NCI-H1436 (cell line): ENCODE measurements at places on chromosomes 6 and 20.

DNA sequence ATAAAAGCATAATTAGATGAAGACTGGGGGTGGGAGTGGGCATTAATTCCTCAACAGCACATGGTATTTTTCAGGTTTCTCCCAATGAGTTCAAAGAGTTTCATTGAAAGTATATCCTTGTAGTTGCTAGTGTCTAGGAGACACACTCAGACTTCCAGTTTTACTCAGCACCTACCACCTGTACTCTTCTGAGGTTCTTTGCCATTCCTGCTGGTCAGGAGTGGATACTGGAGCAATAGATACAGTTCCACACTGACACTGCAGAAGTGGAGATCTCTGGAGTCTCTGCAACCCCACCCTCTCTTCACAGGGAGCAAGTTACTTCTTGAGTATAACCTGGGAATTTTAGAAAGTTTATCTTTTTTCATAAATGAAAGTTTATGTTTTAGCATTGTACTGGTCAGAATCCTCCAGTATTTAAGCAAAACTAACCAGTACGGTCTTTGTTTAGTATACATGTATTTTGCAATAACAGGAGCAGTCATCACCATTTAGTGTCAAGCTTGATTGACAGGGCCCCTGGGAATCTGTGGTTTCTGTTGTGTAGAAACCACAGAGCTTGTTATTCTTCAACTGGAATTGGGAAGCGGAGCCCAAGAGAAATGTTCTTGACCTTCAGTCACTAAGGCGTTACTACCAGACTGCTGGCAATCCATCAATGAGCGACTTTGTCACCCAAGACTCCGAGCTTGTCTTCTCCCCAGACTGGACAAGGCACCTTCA lies 148.1 kb downstream of the ZDHHC14 start:
- DNase-seq: peak; percentile 52

DNA sequence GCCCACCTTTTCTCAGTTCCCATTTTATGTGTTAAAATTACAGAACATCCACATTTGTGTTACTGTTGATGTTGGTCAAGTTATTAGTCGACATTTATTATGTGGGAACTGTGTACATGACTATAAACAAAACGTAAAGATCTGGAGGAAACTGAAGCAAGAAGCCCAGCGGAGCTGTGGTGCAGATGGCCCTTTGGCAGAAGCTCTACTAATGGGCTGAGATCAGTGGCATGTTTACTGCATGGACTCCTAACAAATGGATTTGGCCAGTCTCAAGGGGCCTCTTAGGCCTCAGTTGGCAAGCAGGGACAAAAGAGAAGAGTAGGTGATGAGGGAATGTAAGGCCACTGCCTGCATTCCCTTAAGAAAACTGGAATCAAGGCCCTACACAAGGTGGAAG lies 282.1 kb upstream of the TCF21 start:
- DNase-seq: no peak

- DNase-seq: no peak
Observed at GRCh38 chr6:146041282-146041681, 12.4 kb downstream of the GRM1 start.

- no peak for DNase-seq
Observed at GRCh38 chr20:11229772-11230171, 556.0 kb upstream of the JAG1 start.

- DNase-seq: no peak
Observed at GRCh38 chr6:54107470-54108090, 3.7 kb upstream of the MLIP start.

DNA sequence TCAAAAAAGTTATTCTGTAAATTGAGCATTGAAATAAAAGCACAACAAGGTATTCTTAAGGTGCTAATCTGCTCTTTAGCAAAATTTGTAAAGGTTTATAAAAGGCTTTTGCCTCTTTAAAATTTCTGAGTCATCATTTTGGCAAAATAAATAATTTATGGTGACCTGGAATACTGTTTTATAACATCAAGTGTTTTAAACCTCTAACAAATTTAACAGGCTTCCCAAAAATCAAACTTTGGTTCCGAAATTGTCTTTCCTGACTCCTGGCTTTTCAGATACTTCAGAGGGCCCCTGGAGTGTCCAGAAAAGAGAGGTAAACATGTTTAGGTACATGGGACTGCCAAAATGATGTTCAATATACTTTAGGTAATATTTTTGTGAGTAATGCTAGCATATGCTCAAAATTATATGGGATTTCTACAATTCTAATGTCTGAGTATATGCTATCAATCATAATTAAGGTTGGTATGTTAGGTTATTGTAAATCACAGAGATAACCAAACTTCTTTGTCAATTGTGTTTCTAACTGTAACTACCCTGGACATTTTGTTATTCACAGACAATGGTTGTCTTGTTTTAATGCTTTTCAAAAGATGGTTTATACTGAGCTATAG lies 160.3 kb upstream of the OLIG3 start:
- DNase-seq: no peak

DNA sequence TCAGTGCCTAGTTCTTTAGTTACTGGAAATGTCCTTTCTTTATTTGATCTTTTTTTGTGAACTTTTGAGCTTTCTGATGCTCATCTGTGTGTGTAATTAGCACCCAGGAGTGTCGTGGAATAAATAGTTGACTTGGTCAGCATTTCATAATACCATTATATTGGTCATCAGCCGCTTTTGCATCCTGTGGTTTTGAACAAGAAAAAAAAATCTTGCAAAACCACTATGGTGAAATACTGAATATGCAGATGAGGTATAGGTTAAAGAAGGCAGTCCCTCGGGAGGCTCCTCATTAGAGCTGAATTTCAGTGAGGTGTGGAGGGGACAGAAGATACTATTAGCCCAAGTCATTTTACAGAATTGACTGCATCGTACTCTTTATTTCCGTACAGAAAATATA lies 90.1 kb downstream of the FOXO3 start:
- DNase-seq: no peak

DNA sequence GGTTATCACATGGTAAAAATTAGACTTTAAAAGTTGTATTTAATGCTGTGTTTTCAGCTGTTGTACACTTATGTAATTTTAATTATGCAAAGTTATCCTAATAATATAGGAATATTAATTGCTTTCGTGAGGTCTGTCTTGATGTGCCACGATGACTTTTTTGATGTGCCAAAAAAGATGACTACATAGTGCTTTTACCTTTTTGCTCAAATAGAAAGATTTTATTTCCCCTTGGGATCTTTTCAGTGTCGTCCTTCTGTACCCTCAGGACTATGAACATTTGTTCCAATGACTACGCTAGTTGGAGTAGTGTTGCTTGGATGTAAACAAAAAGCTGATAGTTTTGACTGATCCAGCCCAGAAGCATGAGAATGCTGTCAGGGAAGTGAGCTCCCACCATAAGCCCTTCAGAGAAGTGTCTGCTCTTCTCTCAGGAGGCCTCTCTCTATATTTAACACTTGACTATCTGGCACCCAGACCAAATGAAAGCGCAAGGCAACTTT lies 1.2 kb upstream of the CD164 start:
- DNase-seq: no peak

DNA sequence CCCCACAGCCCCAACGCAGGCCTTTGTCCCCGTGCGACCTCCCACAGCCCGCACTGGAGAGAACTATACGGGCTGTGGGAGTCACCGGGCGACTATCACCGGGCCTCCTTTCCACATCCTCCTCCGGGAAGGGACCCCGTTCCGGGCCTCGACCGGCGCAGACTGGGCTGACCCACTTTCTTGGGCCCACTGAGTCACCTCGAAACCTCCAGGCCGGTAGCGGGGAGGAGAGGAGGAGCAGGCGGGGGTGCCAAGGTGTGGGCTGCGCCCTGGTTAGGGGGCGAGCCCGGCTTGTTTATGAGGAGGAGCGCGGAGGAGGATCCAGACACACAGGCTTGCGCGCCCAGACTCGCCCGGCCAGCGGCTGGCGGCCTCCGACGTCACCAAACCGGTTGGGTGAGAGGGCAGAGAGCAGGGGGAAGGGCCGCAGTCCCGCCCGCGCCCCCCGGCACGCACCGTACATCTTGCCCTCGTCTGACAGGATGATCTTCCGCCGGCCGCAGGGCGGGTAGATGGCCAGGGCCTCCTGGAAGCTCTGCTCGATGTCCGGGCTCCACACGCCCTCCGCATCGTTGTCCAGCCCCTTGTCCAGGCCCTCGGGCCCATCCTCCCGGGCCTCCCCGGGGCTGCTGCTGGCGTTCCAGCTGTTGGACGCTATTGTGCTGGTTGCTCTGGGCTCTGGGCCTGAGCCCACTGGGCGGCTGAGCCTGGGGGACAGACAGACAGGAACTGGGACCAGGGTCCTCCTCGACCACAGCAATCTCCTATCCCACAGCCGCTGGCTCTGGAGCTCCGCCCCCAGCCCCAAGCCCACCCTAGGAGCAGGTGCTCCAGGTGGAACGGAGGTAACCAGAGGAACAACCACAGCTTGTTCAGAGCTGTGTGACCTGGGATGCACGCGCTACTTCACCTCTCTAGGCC lies 10.6 kb downstream of the TEAD3 start:
- DNase-seq: no peak

DNA sequence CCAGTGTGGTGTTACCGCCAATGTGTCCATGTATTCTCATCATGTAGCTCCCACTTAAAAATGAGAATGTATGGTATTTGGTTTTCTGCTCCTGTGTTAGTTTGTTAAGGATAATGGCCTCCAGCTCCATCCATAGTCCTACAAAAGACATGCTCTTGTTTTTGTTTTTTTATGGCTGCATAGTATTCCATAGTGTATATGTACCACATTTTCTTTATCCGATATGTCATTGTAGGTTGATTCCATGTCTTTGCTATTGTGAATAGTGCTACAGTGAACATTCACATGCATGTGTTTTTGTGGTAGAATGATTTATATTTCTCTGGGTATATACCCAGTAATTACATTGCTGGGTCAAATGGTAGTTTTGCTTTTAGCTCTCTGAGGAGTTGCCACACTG lies 207.2 kb downstream of the CDKAL1 start:
- no peak for DNase-seq

- DNase-seq: no peak
Observed at GRCh38 chr6:117326396-117326795, 61.0 kb downstream of the VGLL2 start.

- DNase-seq: no peak
Observed at GRCh38 chr6:135568379-135568778, 70.8 kb upstream of the AHI1 start.

- DNase-seq: no peak
Observed at GRCh38 chr20:50297498-50298376, 107.1 kb downstream of the CEBPB start.

DNA sequence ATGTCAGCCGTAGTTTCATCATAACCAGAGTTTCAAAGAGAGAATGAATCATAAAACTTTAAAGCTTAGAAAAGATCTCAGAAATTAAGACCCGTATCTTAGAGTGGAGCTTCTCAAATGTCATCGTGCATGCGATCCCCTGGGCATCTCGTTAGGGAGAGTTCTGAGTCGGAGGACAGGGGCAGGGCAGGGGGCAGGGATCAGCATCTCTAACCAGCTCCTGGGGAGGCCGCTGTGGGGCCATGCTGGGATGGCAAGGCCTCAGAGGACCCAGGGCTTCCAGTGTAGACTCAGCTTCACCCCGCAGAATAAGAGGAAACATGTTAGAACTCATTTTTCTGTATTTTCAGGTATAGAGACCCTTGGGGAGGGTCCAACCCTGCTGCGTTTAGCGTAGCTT lies 72.0 kb upstream of the AFDN start:
- no peak for DNase-seq

DNA sequence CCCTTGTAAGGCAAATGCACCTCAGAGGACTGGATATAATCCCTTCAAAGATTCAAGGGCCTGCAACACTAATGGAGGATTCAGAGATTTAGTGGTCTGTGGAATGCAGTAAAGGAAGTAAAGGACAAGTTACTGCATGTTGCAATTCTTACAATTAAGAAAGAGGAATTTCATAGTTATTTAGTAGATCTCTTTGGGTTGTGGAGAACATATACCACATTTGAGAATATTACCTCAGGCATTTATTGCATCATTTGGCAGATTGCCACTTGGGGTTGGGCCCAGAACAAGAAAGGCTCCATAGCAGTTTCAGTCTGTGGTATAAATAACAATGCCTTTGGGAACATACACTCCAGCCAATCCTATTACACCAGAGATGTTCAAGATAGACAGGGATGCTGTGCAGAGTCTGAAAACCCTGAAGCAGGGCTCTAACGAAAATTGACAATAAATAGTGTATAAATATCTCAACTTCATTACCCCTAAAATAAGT lies 20.9 kb upstream of the EPM2A start:
- peak; percentile 14 for DNase-seq

- DNase-seq: no peak
Observed at GRCh38 chr6:53629120-53629477, 36.5 kb downstream of the KLHL31 start.

- no peak for DNase-seq
Observed at GRCh38 chr6:169398342-169399105, 144.9 kb upstream of the THBS2 start.

GRCh38 chr6:4287811-4288244 lies 152.5 kb upstream of the ECI2 start:
- DNase-seq: no peak

DNA sequence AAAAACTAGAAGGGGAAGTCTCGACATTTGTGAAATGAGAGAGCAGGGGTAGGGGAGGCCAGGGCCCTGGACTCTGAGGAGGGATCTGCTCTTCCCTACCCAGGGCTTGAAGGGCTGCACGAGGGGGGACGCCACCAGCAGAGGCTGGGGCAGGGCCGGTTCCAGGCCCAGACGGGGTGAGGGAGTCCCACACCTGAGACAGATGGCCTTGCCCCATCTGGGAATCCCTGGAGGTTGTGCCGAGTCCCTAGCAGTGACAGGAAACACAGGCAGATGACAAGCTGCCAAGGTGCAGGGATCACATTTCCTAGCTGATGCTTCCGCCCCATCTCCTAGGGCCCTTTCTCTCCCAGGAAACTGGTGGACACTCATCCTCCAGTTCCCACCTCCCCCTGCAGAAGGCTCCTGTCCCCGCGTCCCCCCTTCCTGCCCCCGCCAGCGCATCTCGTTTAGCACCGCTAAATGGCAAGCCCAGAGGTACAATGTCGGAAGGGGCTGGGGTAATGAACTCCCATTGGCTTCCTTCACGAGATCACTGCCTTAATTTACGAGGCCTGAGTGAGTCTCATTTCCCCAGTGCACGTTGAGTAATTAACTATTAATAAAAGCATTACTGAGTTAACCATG lies 35.2 kb upstream of the CDH22 start:
- peak; percentile 13 for DNase-seq

DNA sequence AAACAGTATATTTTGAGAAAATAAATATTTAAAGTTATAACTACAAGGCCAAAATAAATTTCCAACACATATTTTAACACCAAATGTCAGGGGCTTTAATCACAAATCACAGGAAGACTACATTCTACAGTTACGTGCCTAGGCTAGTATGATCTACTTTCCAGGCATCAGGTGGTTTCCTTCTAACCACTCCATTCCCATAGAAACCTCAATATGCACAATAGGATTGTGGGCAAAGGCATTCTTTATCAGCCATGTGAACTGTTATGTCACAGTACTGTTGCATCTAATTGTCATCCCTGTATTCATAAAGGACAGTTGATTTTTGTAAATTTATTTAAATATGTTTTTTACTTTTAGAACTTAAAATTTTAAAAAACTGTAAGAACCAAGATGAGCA lies 32.4 kb downstream of the ATG5 start:
- no peak for DNase-seq
